ENCODE measurements at places on chromosomes 5 and 9.

DNA sequence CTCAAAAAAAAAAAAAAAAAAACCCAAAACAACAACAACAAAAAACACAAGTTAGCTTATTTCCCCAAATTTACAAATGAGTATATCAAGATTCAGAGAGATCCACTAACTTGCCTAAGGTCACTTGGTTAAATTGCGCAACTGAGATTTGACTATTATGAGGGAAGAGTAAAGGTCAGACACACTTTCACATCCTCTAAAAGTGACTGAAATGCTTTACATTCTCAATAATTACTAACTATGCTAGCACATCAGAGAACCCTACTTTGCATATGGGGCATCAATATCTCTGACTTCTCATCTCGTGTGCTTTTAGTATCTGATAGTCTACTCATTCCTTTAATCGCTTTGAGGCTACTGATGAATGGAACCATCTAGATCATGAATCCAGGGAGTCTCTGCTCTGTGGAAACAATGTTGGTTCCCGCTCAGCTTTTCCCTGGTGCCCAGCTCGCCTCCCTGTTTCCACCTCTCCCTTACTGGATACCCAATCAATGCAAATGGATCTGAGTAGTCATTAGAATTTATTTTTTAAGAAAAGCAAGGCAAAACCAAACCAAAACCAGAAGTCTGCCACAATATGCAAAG is 182.1 kb upstream of the TRIM32 start:
- no peak for DNase-seq

- no peak for DNase-seq
Observed at GRCh38 chr5:176203086-176203485, 35.1 kb upstream of the SIMC1 start.

DNA sequence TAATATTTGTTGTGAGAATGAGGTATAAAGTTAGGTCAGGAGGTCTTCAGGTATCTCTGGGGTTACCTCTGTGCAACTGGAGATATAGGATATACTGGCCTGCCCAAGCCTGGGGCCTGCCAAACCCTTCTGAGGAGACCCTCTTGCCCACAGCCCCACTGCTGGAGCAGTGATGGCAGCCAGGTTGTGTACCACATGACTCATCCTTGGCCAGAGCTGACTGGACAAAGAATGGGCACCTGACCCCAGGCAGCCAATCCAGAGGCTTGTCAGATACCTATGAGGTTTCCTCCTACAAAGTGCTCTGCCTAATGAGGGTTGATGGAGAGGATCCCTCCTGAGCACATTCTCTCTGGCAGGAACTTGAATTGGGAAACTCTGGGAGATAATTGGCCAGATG is 56.1 kb upstream of the TBC1D2 start:
- no peak for DNase-seq

- DNase-seq = no peak
Observed at GRCh38 chr9:79284081-79284480, 287.7 kb upstream of the TLE4 start.

DNA sequence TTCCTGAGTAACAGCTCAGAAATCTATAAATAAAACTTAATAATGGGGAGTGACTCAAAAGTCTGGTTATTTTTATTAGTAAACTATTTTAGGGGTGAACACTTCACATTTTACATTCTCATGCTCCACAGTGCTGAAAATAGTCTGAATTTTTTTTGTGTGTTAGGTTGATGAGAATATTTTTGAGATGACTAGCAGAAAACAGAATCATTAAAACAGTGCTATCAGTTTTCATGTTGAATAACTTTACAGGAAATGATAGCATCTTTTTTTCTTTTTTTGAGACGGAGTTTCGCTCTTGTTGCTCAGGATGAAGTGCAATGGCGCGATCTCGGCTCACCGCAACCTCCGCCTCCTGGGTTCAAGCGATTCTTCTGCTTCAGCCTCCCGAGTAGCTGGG is 60.3 kb downstream of the TMC1 start:
- no peak for DNase-seq
